ENCODE measurements at places on chromosomes 13 and 19.
A peak's percentile ranks its signal among the peaks of the same experiment; 100 is the strongest.

- DNase-seq = no peak
Measured at GRCh38 chr19:43778651-43779050, 2.1 kb downstream of the KCNN4 start.

DNA sequence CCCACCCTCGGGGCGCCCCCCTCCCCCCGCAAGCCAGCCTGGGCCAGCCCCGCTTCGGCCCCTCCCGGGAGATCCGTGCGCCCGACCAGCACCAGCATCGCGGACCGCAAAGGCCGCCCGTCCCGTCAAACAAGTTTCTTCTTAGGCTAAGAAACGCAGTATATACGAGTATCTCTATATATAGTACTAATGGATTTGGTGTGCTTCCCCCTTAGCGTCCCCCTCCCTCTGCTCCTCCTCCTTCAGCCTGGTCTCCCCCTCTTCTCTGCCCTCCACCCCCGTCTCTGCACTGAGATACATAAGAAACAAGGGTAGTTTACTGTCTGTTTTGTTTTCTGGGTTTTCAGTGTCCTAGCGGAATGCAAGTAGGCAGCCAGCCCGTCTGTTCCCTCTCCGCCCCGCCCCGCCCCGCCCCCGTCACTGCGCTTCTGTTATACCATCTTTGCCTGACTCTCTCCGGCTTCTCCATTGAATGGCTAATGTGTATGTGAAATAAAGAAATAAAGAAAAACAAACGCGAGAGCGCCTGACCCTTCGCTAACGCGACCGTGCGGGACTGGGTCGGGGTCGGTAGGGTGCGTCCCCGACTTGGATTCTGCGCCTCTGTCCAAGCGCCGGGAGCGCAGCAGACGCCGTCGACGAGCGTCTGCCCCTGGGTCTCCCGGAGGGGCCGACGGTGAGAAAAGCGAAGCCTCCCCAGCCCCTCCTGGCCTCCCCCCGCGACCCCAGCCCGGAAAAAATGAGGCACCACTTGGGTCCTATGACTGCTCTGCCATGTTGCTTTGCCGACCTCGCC, 4.2 kb downstream of the LYL1 start:
- no peak for DNase-seq

- no peak for DNase-seq
Measured at GRCh38 chr13:94776956-94777355, 64.6 kb upstream of the SOX21 start.

DNA sequence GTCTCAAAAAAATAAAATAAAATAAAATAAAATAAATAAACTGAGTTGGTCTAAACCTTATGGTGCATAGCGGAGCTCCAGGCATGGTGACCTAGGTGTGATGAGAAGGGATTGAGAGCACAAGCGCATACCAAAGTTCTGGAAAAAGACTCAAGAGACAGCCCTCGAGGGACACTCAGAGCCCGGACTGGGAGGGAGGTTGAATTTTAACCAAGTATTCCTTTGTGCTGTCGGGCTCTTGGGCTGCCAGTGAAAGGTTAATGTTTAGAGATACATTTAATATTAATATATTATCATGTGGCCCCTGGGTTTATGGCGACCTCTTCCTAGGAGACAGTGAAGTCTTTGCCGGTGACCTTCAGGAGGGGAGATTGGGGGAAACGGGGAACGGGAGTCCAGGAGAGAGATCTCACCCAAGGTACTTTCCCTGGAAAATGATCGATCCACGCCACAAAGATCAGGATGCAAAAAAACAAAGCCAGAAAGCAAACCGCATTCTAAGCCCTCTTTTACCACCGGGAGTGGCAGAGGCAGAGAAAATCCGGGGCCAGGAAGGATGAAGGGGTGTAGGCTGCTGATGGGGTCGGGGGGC, 1.6 kb downstream of the FUT6 start:
- DNase-seq = no peak

- DNase-seq = no peak
Measured at GRCh38 chr19:16945762-16946465, 57.1 kb downstream of the F2RL3 start.

DNA sequence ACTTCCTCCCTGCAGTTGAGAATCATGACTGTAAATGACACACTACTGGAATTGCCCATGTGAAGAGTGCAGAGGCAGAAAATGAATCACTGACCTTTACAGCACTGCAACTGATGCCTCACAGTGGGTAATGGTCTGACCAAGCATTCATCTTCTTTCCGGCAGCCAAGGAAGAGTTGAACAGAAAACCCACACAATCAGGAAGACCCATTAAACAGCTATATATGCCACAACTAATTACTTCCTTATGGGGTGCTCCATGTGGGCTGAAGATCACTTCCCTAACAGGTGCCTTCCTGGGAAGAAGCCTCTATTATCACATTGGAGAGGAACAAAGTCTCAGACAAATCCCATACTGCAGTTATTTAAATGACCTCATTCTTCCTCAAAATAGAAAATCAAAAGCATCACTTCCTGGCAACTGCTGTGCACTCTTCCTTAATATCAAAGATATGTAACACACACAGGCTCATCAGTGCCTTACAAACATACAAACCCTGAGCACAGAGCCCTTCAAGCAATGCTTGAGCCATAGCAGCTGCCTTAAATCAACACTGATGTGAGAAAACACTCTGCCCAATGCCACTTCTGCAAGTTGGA, 45.8 kb downstream of the RUBCNL start:
- no peak for DNase-seq

DNA sequence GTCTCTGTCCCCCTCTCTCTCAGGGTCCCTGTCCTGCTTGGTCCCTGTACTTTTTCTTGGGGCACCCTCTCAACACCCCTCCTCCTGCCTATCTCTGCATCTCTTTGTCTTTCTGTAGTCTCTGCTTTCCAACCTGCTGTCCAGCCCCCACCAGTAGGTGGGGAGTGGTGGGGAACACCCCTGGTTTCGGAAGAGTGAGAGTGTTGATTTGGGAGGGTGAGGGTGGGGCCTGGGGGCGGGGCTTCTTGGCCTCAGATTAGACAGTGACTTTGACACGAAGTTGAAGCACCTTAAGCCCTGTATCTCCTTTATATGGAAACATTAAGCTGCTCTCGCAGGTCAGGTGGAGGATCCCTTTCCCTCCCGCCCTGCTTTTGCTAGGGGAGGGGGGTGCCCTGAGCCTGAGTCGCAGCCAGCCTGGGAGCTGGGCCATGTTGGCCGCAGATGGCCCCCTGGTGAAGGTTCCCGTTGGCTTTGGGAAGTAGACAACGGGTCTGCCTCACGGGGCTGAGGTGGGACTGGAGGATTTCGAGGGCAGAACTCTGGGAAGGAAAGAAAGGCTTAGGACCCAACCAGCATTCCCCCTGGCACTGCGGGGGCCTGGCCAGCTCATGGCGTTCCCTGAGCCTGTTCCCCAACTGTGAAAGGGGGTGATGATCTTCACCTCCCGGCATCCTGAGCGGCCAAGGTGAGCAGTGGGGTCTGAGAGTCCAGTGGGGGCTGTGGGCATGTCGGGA, at the start of gene KCNJ14:
Gene KCNJ14 (plus strand): TSS at position 404 of the 737 bp plus-strand sequence. CDS start 6,151 bp downstream, outside the sequence.
- DNase-seq = no peak

- no peak for DNase-seq
Measured at GRCh38 chr19:19185853-19186740, 5.9 kb downstream of the BORCS8 start.

DNA sequence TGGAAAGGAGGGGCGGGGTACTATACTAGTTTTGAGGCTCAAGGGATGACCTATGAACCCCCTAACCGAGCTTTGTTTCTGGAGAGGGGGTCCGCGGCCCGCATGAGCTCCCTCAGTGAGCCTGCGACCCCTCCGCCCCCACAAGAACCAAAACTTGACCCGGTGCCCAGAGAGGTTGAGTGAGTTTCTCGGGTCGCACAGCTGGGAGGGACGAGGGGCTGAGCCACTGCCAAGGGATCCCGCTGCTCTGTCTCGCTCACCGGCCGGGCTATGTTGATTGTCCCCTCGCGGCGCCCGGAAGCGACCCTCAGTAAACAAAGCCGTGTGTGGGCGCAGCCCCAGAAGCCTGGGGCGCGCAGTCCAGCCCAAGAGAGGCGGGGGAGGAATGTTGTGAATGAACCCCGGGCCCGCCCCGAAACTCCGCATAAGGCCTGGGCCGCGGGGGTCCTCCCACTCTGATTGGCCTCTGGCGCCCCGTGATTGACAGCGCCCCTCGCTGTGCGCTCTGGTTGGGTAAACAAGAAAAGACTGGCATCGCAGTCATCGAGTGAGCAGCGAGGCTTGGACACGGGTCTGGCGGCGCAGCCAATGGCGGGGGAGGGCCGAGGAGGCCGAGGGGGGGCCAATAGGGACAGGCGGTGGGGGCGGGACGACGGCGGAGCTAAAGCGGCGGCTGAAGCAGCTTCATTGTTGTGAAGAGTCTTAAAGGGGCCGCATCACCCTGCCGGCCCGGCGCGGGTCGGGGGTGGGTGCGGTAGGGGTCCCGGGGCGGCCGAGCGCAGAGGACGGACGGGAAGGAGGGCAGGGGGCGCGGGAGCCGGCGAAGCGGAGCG, at the start of gene ZSWIM4:
Gene ZSWIM4 (plus strand): TSS at position 687 of the 833 bp plus-strand sequence. CDS start 206 bp downstream, outside the sequence.
- DNase-seq = peak; percentile 87

- DNase-seq = no peak
Measured at GRCh38 chr19:16702123-16702522, 17.5 kb upstream of the NWD1 start.

DNA sequence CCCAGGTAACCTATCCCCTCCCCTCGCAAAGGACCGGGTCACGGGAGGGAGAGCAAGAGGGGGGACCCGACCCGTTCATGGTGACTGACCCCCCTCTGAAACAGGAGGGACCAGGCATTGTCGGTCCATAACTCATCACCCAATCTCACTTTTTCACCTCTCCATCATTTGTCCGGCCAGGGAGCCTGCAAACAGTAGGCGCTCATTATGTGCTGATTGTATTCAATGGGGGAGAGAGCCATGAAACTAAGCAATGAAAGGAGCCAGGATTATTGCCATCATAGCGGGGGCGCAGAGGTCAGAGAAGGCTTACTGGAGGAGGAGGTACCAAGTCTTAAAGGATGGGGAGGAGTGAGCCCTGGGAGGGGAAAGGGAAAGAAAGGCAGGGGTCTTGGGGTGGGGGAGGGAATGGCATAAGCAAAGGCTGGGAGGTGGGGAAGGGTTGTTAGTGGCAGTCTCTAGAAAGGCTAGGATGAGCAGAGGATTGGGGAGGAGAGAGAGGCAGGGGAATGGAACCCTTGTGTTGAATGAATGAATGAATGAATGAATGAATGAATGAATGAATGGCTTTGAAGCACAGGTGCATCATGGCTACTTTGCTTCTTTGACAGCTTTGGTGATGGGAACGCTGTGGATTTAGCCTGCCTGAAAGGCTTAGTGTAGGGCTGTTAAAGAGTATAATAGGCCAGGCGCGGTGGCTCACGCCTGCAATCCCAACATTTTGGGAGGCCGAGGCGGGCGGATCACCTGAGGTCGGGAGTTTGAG, 1.4 kb downstream of the SHFL start:
- no peak for DNase-seq

DNA sequence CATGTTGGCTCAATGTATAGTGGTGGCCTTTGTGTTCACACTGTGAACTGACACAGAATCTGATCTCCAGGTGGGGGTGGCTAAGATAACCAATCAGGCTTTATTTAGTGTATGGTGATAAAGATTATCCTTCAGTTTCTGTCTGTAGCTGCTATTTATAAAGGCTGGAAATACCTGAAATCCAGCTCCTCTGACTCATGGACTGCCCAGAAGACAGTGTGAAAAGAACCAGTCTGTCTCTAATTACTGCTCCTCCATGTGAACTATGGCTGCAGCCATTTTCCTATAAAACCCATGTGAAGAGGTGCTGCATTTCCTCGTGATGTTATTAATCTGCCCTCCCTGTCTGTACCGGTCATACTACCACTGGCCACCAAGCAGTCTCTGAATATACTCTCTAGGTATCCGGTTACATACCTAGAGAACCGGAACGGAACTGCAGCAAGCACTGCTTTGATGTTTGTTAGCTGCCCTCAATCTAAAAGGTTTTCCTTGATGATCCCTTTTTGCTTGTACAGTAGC, 238.0 kb downstream of the LHFPL6 start:
- no peak for DNase-seq

- DNase-seq = no peak
Measured at GRCh38 chr19:28409859-28410258, 803.1 kb downstream of the UQCRFS1 start.

GRCh38 chr13:29551214-29551613, 44.3 kb downstream of the SLC7A1 start:
- no peak for DNase-seq

DNA sequence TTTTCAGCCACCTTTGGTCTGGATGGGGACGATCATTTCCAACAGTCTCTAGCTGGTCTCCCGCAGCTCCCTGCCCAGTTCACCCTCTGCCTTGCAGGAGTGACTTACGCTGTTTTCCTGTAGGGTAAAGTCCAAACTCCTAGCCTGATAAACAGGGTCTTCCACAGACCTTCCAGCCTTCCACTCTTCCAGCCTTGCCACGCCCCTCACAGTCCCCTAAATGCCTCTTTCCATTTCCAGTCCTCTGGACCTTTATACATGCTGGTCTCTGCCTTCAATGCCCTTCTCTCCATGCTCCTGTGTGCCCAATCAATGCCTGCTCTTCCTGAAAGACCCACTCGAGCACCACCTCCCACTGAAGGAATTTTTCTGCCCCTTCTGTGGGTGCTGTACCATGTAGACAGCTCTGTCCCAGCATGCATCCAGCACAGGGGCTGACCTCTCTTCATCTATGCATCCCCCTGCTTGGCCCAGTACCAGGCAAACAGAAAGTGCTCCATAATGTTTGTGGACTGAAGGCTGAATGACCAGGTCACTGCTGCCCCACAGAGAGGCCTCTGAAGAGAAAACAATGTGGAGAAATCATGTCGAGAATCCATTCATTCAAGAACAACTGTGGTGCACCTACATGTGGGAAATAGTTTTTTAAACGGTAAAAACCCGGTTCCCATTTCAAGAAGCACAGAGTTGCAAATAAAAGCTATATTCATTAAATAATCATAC, 4.6 kb downstream of the ATP7B start:
- DNase-seq = no peak

DNA sequence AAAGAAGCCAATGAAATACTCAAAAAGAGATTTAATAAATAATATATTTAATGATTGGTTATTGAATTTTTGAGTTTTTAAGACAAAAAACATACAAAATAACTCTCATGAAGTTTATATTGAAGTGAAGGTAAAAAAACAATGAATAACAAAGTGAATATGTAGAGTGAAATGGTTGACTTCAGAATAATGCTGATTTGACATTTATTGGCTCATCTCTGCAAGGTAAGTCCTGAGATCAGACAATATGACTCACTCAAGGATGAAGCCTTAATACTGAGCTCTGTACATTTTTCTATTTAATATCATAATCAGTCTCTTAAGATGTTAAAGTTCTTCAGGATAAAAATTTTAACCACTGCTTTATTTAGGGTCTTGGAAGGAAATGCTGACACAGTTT, 1398.9 kb upstream of the PCDH9 start:
- DNase-seq = no peak

GRCh38 chr13:35694549-35695447, 218.3 kb upstream of the MAB21L1 start:
- DNase-seq = no peak

Data from Panc1 (cell line).